HFFc6 (cell line): ENCODE measurements at places on chromosomes 5 and 9.
A peak's percentile ranks its signal among the peaks of the same experiment; 100 is the strongest.

DNA sequence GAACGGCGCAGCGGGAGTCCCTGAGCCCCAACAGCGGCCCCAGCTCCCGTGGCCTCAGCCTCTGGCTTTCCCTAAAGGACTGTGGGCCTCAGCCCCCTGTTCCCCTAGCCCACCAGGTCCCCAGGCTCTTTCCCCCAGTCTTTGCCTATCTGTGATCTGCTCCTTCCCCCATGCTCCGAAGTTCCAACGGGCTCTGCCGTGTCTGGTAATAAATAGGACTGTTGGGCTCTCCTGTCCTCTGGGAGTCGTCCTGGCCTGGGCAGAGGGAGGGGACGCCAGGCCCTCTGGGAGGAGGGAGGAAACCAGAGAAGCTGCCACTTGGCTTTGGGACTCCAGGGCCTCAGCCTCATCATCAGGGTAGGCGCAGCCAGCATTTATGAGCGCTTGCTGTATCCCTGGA, 28.1 kb downstream of the ADGRD2 start:
- no peak for DNase-seq

DNA sequence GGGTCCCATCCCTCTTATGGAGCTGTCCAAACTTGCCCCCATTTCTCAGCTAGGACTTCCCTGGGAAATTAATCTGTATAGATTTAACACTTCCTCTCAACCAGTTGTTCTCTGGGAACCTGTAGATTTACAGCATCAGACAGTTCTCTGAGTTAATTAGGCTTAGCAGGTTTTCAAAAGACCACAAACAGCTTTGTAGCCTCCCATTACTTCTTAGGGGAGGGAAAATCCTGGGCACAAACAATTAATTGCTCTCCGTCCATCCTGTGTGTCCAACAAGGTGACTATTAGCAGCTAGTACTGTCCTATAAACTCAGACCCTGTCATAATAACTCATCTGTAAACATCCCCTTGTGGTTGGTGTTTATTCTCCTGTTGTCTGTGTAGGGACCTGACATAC, 197.9 kb downstream of the GOLPH3 start:
- DNase-seq, result no peak

GRCh38 chr9:116323012-116323411, 169.4 kb downstream of the PAPPA start:
- no peak for DNase-seq

DNA sequence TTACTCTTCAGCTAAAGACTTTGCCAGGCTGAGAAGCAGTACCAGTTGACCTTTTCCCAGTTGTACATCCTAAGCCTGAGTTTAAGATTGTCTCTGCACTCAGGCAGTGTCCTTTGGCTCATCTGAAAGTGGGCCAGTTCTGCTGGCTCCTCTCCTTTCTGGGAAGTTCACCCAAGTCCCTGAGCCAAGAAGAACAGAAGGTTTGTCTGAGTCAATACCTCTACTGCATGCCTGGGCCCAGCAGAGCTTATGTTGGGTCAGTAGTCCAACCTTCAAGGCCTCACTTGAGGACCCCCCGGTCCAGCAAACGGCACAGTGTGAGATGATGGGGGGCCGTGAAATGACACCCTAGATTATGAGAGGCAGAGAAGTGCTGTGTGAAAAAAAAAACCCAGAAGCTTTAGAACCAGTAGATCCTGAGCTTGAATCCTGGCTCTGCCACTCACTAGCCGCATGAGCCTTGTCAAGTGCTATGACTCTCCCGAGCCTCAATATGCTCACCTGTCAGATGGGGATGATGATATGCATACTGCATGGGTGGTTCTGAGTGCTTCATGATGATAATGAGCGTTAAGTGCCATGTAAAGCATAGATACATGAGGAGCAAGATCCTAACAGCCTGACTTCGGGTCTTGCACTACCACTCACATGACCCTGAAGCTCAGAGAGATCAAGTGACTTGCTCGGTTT, 156.0 kb downstream of the MACROH2A1 start:
- peak; percentile 13 for DNase-seq

DNA sequence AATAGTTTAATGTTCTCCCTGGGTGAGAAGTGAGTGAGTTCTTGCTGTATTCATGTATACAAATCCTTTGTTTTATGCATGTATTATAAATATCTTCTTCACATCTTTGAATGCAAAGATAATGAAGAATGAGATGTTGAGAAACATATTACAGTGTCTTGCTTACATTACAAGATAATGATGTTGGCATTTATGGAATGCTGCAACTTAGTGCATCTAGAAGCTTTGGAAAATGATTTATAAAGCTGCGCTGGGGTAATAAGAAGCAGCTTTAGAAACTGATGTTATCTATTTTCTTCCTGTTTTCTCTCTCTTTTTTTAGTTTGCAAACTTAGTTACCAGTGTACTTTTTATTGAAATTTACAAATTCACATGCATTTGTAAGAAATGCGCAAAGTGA, 673.4 kb downstream of the KCTD16 start:
- peak; percentile 22 for DNase-seq

DNA sequence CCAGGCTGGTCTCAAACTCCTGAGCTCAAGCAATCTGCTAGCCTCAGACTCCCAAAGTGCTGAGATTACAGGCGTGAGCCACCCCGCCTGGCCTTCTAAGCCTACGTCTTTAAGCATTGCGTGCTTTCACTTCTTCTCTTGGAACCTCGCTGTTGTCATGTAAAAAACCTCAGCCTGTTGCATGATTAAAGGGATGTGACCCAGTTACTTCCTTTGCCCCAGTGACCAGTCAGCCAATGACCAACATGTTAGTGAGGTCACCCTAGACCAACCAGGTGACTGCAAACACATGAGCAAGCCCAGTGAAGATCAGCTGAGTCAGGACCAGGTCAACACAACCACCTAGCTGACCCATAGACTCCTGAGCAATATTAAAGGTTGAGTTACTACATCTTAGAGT, 10.5 kb downstream of the KIF4B start:
- DNase-seq, result no peak

DNA sequence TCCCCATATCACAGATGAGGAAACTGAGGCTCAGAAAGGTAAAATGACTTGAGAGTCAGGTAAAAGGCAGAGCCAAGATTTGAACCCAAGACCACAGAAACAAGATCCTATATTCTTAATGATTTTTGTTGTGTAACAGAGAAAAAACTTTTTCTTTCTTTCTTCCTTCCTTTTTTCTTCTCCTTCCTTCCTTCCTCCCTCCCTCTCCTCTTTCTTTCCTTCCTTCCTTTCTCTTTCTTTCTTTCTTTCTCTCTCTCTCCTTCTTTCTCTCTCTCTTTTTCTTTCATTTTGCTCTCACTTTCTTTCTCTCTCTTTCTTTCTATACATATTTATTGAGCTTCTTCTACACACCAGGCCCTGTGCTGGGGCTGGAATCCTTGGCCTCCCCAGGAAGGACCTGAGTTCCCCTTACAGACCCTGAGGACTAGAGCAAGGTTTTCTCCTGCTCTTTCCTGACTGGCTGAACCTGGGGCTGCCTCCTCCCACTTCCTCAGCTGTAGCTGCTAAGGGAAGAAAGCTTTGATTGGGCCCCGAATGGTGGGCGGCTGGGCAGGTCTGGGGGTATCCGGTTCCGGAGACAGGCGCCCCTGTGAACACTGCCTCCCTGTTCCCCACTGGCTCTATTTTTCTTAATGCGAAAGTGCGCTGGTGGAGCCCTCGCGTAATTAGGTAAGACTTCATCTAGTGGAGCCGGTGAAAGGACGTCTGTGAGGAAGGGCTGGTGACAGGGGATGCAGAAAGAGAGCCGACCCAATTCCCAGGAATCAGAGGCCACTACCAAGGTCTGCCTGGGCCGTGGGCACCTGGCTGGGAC, 27.4 kb upstream of the KIF12 start:
- DNase-seq, result no peak

DNA sequence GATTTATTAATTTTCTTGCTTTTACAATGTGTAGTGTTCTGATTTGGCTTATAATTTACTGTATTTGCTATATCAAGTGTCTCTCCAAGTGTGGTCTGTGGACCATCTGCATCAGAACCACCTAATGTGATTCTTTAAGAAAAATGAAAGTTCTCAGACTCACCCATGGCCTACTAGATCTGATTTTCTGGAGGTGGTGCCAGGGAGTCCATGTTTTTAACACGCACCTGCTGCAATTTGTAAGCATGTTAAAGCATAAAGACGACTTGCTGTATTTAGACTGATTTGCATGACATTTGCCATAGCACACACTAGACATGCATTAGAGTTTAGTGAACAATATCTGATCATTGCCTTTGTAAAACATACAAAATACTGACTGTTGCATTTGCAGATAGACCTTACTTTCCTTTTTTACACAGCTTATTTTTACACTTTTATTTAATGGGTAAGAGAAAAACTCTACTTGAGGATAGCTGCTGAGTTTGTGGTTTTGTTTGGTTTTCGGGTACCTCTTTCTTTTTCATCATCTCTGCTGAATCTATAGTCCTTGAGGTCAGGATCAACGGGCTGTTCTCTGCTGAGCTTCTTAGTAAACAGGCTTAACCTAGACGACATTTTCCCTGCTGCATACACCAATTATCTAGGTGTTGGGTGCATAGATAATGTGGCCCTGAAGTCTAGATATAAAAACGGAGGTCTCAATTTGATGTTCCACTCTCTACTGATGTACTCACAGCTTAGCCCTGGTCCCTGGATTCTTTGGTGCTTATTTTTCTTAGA, 138.0 kb upstream of the ZNF366 start:
- DNase-seq, result no peak

- DNase-seq, result no peak
Measured at GRCh38 chr9:125680445-125680844, 26.6 kb downstream of the MAPKAP1 start.

DNA sequence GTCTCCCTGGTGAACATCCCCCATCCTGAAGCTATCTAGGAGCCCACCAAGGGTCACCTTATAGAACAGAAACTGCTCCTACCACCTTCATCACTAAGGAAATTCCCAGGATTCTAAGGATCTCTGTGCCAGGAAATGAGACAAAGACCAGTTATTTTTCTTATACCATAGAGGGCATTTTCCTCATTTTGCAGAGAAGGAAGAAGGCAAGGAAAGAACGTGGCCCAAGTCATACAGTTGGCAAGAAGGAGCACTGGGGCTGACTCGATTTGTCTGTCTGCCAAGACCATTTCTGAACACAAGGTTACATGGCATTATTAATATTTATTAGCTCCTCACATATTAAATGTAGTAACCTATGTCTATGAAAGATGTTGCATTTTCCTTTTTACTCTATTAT, 49.6 kb upstream of the TNFSF15 start:
- no peak for DNase-seq

GRCh38 chr5:179906795-179907555, 722 bp downstream of the TBC1D9B start:
- no peak for DNase-seq

GRCh38 chr5:95870105-95870672, 47.7 kb upstream of the GLRX start:
- DNase-seq, result peak; percentile 65

DNA sequence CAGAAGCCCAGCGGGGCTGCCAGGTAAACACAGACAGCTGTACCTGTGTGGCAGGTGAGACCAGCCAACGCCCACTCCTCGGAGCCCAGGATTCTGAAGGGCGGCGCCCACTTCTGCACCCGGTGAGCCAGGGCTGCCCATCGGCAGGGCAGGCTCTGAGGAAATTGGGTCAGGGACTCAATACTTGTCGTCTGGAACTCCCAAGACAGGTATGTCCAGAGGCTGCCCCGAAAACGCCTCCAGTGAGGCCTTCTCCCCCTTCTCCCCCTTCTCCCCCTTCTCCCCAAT, 19.8 kb downstream of the GLT6D1 start:
- no peak for DNase-seq

DNA sequence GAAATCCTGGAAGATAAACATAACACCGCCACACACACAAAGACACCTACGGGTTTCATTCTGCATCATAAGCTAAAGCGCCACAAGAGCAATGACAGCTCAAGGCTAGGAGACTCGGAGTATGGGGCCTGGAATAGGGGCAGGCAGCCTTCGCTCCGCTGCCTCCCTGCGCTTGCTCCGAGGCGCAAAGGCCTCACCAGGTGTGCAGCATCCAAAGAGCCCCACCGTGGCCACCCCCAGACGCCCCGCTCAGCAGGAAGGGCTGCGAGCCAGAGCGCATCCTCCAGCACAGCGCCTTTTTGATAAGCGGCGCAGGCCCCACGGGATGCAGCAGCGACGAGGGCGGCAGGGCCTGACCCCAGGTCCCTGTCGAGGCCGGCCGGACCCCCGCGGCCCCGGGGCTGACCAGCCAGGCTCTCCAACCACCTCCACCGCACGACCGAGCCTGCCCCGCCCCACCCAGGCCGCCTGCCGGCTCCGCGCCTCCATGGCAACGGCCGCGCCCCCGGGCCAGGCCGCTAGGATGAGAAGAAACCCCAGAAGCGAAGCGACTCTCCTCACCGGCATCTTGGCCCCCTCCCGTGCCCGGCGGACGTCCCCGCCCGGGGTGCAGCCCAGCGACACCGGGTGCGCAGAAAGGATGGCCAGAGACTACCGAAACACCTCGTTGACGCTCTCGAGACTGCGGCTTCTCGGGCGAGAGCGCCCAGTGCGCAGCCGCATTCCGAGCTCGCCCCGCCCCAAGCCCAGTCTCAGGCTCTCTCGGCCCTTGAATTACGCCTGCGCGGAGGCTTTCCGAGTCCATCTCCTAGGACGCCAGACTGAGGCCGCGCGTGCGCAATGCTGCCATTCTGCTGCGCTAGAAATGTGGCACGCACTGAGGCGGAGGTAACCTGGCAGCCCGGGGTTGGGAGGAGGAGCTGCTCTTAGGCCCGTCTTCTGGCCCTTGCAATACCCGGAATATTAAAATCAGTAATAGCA, at the start of gene KIF3A:
TSS of gene KIF3A (minus strand) at position 694 of the 981 bp plus-strand sequence. CDS start at position 567, 127 bp downstream.
- peak; percentile 93 for DNase-seq

GRCh38 chr9:110083866-110084265, 124.1 kb downstream of the C9orf152 start:
- no peak for DNase-seq

DNA sequence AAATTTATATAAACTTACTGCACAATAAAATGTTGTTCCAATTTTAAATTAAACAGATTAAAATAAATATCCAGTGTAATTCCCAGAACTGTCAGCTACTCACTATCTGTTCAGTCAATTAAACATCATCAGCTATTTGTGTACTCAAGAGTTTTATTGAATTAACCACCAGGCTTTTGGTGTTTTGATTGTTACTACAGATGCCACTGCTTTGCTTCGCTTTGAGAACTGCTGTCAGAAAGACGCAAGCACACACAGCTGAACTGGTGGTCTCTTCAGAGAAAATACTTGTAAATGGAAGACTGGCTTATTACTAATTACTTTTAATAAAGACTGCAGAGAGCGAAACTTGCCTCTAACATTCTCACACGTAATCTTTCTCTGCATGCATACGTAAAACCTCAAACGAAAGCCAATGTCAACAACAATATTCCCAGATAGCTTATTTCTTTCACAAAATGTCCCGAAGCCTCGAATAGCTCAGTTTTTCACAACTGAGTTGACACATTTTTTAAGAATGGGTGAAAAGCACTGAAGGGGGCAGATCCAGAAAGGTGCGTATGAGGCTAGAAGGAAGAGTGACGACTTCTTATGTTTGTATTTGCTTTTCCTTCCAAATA, 259.6 kb upstream of the RPS23 start:
- no peak for DNase-seq

DNA sequence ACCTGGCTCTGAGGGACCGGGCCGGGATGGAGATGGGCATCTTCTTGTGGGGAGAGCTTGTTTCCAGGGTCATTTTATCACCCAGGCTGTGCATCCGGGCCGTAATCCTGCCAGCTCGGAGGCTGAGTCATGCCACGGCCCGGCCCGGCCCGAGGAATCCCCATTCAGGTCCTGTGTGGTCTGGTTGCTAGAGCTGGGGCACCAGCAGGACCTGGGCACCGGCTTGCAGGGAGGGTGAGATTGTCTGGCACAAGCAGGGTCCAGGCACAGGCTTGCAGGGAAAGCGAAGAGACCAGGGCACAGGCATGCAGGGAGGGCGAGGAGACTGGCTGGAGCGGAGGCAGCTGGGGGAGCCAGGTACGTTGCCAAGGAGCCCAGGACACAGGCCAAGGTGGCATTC, 106.8 kb downstream of the RXRA start:
- peak; percentile 49 for DNase-seq

GRCh38 chr9:124939944-124940343, 939 bp downstream of the GOLGA1 start:
- no peak for DNase-seq
